ENCODE measurements at places on chromosomes 6 and 20. TPM values are rescaled to one million over a fixed set of nuclear protein-coding genes. Genes with fewer than 3 reads are reported as not detected.

PNPLA1 gene
- not detected for total RNA-seq

KIF25 gene
- not detected for total RNA-seq

FAM83D gene
- 43.8 TPM for total RNA-seq

MEI4 gene
- not detected for total RNA-seq

EYA4 gene
- 0.61 TPM for total RNA-seq

TRAPPC3L gene
- under 0.01 TPM for total RNA-seq

TMEM217 gene
- total RNA-seq, result 4.3 TPM

SASH1 gene
- 77.6 TPM for total RNA-seq

C2 gene
- not detected for total RNA-seq

HSD17B8 gene
- total RNA-seq, result 12.3 TPM

PLG gene
- not detected for total RNA-seq

CD83 gene
- total RNA-seq, result 1.2 TPM

CCDC28A gene
- total RNA-seq, result 17.2 TPM

PPP1R10 gene
- 12.9 TPM for total RNA-seq

SLC17A2 gene
- total RNA-seq, result not detected
